Left cardiac atrium (tissue), 4 donors: ENCODE measurements at places on chromosomes 16 and 17.

DNA sequence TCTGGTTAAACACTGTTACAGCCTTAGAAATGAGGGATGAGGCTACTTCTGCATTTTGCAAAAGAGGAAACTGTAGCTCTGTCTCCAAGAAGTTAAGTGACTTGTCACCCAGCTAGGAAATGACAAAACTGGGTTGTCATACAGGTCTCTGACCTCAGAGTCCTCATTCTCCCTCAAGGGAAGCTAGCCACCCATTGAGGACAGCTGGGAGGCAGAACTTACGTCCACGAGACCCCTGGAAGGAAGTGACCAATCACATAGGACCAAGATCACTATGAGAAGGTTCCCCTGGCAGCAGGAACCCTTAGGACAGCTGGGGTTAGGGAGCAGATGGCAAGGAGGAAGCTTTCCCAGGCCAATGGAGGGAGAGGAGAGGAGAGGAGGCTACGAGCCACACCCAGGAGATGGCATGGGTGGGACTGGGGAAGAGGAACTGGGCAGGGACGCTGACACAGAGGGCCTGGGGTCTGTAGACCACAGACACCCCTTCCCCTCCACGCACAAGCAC lies 11.2 kb downstream of the METTL22 start:
- DNase-seq = peak; percentile 30

GRCh38 chr17:77436058-77436442 lies 295.3 kb downstream of the SEC14L1 start:
- peak; percentile 73 for DNase-seq

DNA sequence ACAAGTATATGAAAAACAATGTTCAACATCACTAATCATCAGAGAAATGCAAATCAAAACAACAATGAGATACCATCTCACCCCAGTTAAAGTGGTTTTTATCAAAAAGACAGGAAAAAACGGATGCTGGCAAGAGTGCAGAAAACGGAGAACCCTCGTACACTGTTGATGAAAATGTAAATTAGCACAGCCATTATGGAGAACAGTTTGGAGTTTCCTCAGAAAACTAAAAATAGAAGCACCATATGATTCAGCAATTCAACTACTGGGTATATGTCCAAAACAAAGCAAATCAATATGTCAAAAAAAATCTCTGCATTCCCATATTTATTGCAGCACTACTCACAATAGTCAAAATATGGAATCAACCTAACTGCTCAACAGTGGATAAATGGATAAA lies 50.1 kb upstream of the CES5A start:
- DNase-seq = no peak

DNA sequence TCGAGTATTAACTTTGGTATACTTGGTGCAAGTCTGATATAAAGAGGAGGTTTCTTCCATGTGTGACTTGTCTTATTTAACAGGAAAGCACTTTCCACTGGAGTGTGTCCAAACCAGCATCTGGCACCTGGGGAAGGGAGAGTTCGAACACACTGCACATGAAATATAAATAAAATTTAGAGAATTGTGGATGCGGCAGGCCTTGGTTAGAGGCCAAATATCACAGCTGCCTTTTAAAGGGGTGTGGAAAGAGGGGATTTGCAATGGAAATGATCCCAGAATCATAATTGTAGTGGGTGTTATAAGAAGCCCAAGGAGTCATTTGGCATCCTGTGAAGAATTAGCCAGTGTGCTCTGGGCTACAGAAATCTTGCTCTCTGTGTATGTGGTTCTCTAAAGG lies 4.3 kb upstream of the NXN start:
- DNase-seq = no peak

GRCh38 chr17:35083071-35083470 lies 19.6 kb upstream of the RFFL start:
- DNase-seq = no peak

DNA sequence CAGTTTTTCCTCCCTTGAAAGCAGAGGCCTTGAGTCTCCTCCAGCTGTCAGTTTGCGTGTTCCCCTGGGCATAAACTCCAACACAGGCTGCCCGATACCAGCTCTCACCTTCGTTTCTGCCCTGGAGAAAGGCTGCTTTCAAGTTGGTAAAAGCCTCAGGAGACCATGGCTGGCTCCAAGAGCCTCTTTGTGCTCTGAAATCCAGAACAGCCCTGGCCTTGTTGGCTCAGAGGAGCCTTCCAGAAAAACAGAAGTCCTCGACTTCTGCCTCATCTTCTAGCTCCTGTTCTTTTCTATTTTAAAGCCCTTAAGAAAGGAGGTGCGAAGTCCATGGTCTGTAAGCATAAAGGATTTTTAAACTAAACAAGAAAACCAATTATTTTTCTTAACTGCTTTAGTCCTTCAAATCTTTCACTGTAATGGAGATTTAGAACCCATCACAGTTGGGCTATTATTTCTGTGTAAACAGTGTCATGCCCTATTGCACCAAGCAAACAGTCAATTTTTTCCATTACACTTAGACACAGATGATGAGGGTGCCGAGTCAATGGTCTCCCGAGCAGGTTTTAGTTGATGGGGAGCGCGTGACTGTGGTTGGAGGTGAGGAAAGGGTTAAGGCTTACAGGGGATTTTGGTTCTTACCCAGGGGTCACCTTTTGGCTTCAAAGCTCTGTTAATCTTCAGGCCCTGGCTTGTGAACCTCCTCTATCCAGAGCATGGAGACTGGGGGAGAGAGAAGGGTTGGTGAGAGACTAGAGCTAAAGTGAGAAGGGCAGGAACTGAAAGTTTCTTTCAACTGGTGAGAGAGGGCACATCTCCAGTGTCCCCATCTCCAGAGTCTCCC lies 212.8 kb downstream of the MSI2 start:
- DNase-seq = no peak

DNA sequence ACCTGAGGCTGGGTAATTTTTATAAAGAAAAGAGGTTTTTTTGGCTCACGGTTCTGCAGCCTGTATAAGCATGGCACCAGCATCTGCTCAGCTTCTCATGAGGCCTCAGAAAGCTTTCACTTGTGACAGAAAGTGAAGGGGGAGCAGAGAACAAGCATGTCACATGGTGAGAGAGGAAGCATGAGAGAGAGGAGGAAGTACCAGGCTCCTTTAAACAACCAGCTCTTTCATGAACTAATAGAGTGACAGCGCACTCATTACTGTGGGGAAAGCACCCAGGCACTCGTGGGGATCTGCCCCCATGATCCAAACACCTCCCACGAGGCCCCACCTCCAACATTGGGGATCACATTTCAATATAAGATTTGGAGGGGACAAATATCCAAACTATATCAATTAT lies 86.8 kb downstream of the USP32 start:
- DNase-seq = no peak

- no peak for DNase-seq
Measured at GRCh38 chr16:88296437-88297177, 86.2 kb upstream of the ZNF469 start.

DNA sequence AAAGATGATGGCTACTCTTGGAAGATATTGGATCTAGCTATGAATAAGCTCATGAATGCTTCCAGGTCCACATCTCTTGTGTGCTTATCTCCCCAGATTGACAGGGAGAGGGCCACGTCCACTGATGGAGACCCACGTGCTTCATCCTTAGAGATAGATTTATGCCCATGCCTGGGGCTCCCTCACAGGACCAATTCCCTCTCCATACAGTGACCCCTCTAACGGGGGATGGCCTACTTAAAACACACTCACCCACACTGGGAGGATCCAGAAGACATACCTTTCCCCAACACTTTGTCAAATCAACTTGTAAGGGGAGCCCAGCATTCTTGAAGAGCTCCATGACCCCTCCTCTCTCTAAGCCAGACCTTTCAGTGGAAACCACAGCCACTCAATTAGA lies 169.7 kb upstream of the CDH5 start:
- DNase-seq = no peak

DNA sequence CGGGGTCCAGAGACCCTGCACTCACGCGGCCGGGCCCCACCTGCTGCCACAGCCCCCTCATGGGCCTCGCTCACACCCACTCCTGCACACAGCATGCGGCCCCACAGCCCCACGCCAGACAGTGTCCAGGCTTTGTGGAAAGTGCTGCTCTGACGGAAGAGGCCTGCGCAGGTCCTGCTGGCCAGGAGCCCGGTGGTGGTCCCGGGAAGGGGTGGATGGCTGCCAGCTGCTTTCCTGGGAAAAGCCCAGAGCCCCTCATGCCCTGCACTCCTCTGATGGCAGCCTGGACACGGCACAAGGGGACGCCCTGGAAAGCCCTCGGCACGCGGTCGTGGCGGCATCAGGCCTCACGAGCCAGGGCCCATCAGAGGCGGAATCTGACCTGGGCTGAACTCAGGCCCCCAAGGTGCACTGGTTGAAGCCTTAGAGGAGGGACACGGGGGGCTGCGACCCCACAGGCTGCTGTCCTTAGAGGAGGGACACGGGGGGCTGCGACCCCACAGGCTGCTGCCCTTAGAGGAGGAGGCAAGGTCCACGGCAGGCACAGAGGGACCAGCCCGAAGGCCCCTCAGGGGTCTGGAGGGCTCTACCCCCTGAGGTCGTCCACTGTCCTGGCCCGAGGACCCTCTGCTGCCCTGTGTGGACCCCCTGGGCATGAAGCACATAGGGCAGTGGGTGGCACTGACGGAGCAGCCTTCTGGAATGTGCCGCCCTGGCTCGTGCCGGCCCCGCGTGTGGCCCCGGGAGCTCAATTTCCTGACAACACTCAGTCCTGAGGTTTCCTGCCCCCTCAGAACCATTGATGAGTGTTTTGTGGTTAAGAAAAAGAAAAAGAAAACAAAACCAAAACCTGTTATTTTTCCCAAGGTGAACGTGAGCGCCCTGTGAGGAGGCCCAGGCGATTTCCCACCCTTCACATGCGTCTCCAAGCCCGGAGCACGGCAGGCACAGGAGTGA lies 22.1 kb downstream of the SOX8 start:
- DNase-seq = no peak

GRCh38 chr16:84648595-84649510 lies 542 bp downstream of the KLHL36 start:
- peak; percentile 52 for DNase-seq

- no peak for DNase-seq
Measured at GRCh38 chr17:78818152-78818846, 22.3 kb downstream of the USP36 start.

DNA sequence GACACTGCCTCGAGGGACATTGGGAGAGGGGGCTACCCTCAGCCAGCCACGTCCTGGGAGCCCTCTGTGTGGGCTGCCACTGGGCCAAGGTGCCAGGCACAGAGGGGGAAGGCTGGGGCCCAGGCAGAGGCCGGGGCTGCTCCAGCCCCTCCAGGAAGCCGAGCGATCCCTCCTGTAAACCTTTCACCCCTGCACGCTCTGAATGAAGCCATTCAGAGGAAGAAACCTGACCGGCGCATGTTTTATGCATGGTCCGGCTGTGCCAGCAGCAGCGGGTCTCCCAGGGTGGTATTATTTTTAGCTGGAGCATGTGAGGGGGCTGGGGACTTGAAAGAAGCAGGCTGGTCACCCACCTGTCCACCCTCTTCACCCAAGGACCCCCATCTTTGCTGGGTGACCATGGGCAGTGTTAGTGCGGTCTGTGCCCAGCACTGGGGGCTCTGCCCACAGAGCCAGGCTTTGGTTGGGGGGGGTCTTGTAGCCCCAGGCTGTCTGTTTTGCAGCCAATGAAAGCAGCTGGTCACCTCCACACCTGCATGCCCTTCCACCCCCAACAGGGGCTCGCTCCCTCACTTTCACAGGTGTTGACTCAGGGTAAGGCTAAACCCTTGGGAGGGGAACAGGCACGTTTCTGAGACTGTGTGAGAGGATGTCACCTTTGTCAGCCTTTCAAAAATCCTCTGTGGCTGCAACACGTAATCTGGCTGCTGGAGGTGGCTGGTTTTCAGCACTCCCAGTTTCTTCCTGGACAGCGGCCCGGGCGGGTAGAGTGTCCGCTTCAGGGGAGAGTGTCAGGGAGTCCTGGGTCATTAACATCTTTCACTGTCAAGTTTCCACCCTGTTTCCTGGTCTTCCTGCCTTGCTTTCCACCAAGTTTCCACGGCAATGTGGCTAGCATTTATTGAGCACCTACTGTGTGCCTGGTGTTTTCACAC lies 77.1 kb upstream of the BRD7 start:
- no peak for DNase-seq

DNA sequence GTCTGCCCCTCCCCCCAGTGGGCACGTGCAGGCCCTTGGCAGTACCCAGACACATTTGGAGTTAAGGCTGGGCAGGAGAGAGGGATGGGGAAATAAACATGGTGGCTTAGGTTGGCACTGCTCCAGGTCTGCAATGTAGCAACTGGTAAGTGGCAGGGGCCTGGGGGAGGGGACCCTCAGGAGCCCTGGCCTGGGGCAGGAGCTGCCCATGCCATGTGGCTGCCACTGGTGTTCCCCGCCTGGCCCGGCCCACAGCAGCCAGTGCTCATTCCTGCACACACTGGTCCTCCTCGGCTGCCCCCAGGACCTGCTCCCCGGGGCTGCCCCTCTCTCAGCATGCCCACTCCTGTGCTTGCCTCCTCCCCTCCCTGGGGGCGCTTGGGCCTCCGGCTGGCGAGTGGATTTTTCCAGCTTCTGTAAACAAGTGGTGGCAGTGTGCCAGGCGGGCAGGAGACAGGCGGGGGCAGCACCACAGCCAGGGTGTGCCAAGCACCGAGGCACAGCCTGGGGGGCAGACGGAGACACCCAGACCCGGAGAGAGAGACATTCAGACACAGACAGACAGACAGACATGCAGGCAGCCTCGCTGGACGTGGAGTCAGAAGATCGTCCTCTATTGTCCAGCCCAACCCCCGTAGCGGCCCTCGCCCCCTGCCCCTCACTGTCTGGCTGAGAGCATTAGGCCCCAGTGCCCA lies 9.4 kb downstream of the THRA start:
- DNase-seq = peak; percentile 77

DNA sequence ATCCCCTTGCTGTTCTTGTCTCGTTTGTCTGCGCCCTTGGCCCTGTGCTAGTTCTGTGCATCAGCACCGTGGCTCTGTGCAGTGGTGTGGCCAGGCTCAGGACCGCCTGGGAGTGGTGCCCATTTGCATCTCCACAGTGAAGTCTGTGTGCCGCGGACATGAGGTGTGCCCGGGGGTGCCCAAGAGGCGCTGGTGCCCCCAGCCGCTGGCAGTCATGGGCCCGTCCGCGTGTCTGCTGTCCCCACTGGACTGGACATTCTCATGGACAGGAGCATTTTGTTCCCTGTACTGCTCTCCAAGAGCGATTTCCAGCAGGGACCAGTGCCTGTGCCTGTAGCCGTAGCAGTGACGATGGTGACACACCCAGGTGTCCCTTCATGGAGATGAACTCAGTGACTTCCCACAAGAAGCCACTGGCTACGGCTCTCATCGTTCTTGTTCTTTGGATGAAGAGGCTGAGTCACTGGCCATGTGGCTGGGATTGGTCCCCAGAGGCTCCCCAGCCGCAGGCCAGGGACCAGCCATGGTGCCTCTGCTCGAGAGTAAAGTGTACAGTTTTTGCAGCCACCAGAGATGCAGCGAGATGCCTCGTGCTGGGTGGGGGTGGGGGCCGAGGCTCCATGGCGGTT lies 13.0 kb upstream of the MC1R start:
- no peak for DNase-seq

GRCh38 chr16:79329967-79330366 lies 270.6 kb downstream of the MAF start:
- no peak for DNase-seq

DNA sequence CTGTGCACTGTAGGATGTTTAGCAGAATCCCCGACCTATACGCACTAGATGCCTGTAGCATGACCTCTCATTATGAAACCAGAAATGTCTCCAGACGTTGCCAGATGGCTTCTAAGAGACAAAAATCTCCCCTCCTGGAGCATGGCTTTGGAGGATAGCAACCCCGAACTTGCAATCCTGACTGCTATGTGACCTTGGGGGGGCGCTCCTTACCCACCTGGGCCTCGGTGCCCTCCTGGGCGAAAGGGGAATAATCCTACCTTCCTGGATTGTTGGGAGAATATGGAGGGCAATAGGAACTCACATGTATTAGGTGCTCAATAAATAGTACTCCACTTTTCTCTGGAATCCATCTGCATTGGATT lies 8.1 kb downstream of the MRM1 start:
- DNase-seq = no peak
